Activated T-cell treated with anti-CD3 and anti-CD28 coated beads, Interleukin-2, amount 50 U/mL, for 1 hour (primary cell): ENCODE measurements at places on chromosomes 3 and 15.

- DNase-seq: peak; percentile 50
Observed at GRCh38 chr3:50572801-50573371, 3.6 kb downstream of the HEMK1 start.

GRCh38 chr3:133588035-133588434 lies 14.5 kb downstream of the CDV3 start:
- DNase-seq: no peak

DNA sequence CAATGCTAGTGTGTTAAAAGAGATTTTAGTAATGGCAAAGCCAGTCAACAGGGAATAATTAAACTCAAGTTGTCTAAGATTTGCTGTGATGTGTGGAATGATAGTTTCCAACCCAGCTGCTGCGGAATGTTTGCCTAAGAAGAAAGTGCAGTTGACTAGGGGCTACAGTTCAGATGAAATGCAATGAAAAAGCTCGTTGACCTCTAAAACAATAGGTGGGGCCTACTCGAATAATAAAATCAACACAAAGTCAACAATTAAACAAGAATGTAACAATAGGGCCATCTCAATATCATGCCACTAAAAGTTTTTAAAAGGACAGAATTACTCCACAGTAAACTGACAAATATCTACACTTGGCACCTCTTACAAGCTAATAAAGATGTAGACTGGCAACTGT lies 484.2 kb downstream of the MECOM start:
- DNase-seq: no peak

DNA sequence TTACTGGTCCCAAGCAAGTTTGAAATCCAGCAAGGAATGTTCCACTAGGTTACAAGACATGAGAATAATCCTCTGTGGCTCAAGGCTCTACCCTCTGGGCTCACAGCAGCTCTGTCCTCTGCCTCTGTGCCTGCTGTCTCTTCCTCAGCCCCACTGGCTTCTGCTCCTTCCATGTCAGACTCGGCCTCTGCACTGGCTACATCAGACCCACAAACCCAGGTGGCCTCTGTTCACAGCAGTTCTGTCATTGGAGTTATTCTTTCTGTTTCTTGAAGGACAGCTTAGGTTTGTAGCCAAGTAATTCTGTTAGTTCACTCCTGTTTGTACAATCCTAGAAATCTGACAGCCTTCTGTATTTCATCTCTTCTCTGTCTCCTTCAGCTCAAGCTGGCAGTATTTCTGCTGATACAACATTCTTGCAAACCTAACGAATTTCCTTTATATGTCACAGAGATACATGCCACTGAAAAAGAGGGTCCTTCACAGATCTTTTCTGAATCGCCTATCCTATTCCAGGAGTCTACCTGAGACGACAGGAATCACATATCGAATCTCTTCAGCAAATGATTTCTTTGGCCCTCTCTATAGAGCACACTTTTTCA lies 227.8 kb upstream of the PLSCR5 start:
- DNase-seq: no peak

GRCh38 chr15:60593170-60593478 lies 114.2 kb upstream of the ICE2 start:
- no peak for DNase-seq

GRCh38 chr15:70166506-70167087 lies 68.9 kb upstream of the TLE3 start:
- DNase-seq: no peak

- no peak for DNase-seq
Observed at GRCh38 chr3:27078246-27078913, 290.8 kb downstream of the NEK10 start.

DNA sequence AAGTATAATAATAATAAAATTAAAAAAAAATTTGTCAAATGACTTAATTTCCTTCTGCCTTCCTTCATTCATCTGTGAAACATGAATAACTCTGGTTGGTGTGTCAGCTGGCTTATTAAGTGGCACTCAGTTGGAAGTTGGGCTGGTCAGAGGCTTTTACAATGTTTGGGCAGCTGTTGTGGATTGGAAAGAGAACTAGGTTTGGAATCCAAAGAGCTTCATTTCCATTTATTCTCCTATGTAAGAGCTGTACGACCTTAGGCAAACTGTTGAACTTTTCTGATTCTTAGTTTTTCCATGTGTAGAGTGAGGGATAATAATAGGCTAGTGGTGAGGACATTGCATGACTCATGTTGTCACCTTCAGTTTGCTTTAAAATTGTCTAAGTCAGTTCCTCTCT lies 606.7 kb downstream of the PDCD6IP start:
- no peak for DNase-seq

DNA sequence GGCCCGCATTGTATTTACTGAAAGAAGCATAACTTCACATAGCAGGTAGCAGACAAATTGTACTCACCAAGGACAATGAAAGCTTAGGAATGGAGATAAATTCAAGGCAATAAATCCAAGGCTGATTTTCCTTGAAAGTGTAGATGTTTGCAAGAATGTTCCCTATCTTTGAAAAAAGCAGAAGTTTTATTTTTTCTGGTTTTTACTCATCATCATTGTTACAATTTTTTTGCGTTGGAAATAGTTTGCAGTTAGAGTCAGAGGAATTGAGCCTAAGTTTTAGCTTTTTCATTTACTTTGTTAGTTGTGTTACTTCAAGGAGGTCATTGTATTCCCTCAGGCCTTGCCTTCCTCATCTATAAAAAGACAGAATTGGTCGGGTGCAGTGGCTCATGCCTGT lies 213.9 kb upstream of the TBL1XR1 start:
- no peak for DNase-seq

DNA sequence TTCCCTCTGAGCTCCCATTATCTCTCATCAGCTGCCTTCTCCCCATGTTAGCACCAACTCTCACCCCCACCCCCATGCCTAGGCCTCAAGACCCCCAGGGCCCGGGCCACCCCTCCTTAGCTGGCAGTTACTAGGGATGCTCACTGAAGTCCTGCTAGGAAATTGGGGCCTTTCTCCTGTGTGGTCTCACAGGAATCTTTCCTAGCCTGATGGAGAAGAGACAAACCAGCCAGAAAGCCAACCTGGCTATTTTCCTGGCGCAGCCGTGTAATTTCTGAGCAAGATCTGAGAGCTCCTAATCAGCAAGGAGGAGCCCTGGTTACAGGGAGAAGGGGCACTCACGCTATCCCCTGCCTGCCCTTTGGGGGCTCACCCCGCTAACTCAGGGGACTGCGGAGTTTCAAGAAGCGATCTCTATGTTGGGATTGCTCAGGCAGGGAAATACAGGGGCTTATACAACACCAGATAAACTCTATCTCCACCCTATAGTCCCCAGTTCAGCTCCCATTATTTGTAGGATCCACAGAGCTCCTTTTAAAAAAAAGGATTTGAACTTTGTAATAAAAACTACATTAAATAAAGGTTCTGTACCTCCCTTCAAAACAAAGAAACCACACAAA lies 25.2 kb downstream of the NR2F2 start:
- no peak for DNase-seq

DNA sequence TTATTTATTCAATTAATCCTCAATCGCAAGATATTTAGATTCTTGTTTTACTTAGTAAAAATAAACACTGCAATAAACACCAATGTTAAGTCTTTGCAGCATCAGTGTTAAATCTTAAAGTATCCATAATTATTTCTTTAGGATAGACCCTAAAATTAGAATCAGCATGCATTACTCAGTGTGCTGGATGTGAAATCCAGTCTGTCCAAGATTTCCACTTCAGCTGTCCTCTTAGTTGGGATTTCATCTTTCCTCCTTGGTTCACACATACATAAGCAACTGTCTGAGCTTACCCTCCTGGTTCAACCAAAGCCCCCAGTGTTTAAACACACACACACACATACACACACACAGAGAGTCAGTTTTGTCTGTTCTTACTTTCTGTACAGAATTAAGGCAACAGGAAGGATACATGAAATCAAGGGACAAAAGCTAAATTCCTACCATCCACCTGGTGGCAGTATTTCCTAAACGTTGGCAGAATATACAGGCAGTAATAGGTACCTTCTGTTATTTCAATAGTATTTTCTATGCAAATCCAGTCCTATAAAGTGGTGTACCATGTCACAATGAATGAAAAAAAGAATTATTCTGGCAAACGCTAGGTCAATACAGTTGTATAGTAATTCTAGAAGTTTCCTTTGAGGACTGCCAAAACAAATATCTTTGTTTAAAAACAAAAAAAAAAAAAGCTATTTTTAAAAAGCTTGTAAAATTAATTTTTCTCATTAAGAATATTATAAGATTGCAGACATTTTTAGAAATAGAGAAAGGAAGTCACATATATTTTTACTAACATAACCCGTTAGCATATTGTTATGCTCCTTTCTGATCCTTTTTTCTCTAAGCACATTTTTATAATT lies 27.3 kb upstream of the DMXL2 start:
- no peak for DNase-seq

- no peak for DNase-seq
Observed at GRCh38 chr3:169610888-169611291, 52.6 kb downstream of the MECOM start.

GRCh38 chr3:39121621-39122020 lies 14.1 kb downstream of the TTC21A start:
- DNase-seq: no peak

DNA sequence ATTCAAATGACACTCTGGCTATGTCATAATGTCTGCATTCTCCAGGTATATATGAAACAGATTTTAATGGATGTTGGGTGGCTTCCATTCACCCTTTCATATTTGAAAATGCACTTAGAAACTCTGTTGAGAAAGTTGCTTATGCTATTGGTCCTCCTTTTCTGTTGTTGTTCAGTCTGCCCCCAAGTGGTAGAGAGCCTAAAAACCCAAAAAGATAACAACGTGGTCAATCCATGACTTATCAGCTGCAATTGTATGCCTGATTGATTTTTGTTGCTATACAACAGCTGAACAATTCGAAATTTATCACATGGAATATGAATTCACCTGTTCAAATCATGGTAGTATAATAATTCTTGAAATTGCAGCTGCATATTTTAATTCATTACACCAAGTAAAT lies 279.8 kb downstream of the ROBO2 start:
- no peak for DNase-seq

- DNase-seq: no peak
Observed at GRCh38 chr15:45481135-45481534, 41.4 kb downstream of the SLC30A4 start.

GRCh38 chr3:149011676-149012075 lies 20.3 kb downstream of the GYG1 start:
- no peak for DNase-seq

DNA sequence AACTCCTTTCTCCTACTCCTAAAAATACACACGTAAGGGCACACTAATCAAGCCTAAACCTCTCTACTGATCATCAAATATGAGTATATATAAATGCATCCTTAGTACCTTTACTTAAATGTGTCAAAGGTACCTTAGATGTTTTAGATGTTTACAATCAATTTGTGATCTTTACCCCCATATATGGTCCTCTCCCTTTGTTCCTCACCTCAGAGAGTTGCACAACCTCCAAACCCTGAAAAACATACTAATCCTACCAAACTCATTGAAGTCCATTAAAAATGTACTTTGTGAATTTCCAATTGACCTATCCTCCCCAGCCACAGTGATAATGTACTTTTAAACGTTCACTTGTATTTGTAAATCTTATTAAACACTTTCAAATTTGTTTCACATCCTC lies 249.1 kb downstream of the STAG1 start:
- DNase-seq: no peak

GRCh38 chr3:31606453-31606852 lies 73.7 kb downstream of the STT3B start:
- no peak for DNase-seq

GRCh38 chr3:162041622-162042021 lies 545.0 kb downstream of the OTOL1 start:
- no peak for DNase-seq

- DNase-seq: no peak
Observed at GRCh38 chr3:150412561-150413231, 4.6 kb downstream of the TSC22D2 start.

DNA sequence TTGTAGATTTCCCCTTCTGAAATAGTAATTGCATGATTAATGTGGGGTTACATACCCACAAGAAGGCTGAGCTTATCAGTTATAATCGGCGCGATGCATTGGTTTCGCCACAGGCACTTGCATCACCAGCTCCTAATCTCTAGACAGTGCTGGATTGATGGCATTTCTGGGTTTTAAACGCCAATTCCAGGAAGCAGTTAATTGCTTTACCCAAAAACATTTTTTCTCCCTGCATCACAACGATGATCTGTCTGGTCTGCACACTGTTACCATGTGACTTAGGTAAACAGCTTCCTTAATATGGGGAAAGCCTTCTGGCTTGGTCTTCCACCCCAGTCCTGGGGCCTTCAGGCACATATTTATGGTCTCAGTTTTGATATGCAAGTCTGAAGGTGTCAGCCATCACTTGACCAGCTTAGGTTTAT lies 70.0 kb upstream of the HEG1 start:
- DNase-seq: no peak

GRCh38 chr15:90348456-90348855 lies 3.6 kb upstream of the ZNF774 start:
- no peak for DNase-seq

DNA sequence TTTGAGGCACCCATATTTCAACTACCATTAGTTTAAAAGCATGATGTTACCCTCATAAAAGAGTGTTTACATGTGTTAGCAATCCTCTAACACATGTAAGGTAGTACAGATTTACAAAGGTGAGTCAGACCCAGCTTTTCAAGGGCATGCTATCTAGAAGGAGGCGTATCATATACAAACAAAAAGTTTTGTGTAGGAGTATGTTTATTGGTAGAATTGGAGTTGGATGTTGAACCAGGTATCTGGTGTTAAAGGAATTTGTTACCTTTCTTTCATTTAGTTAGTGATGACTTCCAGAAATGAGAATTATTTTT lies 2.4 kb downstream of the HACD3 start:
- DNase-seq: no peak

DNA sequence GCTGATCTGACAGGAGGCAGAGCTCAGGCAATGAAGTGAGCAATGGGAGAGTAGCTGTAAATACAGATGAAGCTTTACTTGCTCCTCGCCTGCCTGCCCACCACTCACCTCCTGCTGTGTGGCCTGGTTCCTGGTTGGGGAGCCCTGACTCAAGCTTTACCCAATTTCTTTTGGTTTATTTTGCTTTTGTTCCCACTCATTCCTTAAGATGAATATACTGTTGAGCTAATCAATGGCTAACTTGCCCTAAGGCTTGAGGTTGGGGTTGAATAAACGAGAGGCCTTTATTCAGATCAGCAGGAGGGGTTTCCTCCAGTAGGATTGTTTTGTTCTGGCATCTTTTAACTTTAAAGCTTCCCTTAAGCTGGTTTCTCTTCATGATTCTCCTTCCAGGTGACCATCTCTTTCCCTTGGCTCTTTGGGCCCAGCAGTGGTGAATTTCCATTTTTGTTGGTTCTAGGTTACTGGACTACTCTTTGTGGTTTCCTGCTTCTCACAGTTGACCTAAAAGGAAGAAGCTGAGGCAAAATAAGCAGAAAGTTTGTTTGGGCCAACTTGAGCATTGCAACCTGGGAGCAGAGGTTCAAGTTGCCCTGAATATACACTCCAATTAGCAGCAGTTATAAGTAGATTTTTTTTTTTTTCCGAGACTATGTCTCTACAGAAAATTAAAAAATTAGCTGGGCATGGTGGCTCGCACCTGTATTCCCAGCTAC lies 44.4 kb downstream of the STARD9 start:
- DNase-seq: no peak
